Endothelial cell of umbilical vein (primary cell): ENCODE measurements at places on chromosomes 11 and 22. TPM values are rescaled to one million over a fixed set of nuclear protein-coding genes. Genes with fewer than 3 reads are reported as not detected.

Gene MS4A12
- polyA plus RNA-seq, result not detected in 2 replicates

Gene JRKL
- 0.75 and 1.4 TPM in 2 replicates for polyA plus RNA-seq

Gene GAL3ST1
- 0.06 TPM in 1 of 2 replicates, not detected in the other for polyA plus RNA-seq

Gene ANKK1
- polyA plus RNA-seq, result 0.05 TPM in 1 of 2 replicates, not detected in the other

Gene SYNGR1
- 10.2 and 16.5 TPM in 2 replicates for polyA plus RNA-seq

Gene NTM
- 0.64 and 1.1 TPM in 2 replicates for polyA plus RNA-seq

Gene ANGPTL5
- polyA plus RNA-seq, result 0.03 and 0.12 TPM in 2 replicates

Gene TMEM25
- 34.6 and 42.3 TPM in 2 replicates for polyA plus RNA-seq

Gene RHOG
- polyA plus RNA-seq, result 119 and 155 TPM in 2 replicates
